ENCODE measurements at places on chromosomes 2 and 18.

- DNase-seq, result no peak
Observed at GRCh38 chr2:5539282-5540165, 152.7 kb upstream of the SOX11 start.

- no peak for DNase-seq
Observed at GRCh38 chr18:12921178-12921577, 26.6 kb upstream of the SEH1L start.

DNA sequence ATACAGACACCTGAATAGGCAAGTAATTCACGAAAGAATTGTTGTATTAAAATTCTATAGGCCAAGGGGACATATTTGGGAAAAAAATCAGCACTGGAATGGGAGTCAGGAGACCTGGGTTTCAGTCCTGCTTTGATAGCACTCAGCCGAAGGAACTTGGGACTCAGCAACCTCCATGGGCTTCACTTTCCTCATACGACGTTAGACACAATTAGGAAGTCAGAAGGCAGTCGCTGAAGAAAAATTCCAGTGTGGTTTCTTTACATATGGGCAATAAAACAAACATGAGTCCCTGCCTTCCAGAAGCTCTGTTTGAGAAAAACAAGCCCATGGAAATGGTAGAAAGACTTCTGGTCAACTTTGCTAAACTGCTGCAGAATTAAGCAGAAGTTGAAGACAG lies 15.1 kb upstream of the CYRIA start:
- no peak for DNase-seq

DNA sequence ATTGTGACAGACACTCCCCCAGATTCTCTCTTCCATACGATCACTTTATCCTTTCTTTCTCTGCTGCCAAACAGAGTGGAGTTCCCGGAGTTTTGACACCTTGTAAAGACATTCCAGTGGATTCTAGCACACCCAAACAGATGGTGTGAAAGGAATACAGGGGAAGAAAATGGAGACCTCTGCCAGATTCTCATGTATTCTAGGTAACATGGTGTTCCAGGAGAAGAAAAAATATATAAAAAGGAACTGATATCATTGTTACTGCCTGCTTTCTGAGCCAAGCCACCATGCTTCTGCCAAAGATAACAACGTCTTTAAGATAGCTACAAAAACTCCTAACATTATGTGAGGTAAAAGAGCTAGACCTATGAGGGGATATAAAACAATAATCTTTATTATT lies 136.5 kb downstream of the TXNL1 start:
- DNase-seq, result no peak

GRCh38 chr2:239936838-239937581 lies 88.1 kb downstream of the NDUFA10 start:
- DNase-seq, result no peak

DNA sequence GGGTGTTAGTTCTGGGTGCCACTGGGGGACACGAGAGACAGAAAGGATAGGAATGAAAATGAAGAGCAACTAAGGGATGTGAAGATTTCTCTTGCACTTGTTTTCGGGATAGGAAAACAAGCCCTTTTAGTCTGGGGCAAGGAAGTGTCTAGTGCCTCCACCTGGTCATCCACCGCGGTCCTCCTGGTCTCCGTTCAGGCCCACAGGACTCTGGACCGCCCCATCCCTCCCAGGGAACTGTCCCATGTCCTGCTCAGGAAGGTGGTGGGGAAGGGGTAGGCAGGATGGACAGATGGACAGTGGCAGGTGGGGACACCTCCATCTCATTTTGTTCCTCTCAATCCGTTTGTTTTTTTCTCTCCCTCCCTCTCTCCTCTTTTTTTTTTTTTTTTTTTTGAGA lies 45.9 kb downstream of the AGAP1 start:
- no peak for DNase-seq

GRCh38 chr2:209610631-209611030 lies 161.0 kb upstream of the UNC80 start:
- DNase-seq, result no peak

DNA sequence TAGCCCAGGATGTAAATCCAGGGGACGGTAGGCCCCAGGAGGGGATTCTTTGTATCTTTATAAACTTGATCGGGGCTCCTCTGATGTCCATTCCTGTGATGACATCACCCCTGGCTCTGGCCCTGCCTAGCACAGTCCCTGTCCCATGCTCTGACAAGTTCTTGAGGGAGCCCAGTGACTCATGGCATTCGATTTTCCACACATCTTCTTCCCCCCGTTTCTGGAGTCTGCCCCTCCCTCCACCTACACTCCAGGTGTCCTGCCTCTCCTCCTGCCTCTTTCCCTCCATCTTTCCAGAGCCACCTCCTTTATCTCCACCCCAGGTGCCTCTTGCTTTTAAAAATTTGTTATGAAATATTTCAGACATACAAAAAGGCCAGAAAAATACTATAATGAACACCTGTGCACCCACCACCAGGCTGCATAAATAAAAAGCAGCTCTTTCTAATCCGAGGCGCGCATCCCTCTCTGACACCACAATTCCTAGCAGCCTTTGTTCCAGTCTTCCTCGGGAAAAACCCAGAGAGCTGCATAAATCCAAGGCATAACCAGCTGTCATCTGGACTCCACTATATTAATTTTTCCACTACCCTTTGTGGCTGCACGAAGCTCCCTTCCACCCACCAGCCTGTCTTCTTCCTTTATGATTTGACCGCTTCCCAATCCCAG lies 207.7 kb downstream of the ZBTB7C start:
- DNase-seq, result no peak

- DNase-seq, result no peak
Observed at GRCh38 chr2:72722492-72723070, 103.3 kb downstream of the EXOC6B start.

- no peak for DNase-seq
Observed at GRCh38 chr2:164620873-164621763, at the start of gene GRB14. TSS of gene GRB14 (minus strand) at chr2:164621482. CDS start at chr2:164621309, 173 bp downstream.

- no peak for DNase-seq
Observed at GRCh38 chr18:9366126-9366714, 31.6 kb downstream of the TWSG1 start.

DNA sequence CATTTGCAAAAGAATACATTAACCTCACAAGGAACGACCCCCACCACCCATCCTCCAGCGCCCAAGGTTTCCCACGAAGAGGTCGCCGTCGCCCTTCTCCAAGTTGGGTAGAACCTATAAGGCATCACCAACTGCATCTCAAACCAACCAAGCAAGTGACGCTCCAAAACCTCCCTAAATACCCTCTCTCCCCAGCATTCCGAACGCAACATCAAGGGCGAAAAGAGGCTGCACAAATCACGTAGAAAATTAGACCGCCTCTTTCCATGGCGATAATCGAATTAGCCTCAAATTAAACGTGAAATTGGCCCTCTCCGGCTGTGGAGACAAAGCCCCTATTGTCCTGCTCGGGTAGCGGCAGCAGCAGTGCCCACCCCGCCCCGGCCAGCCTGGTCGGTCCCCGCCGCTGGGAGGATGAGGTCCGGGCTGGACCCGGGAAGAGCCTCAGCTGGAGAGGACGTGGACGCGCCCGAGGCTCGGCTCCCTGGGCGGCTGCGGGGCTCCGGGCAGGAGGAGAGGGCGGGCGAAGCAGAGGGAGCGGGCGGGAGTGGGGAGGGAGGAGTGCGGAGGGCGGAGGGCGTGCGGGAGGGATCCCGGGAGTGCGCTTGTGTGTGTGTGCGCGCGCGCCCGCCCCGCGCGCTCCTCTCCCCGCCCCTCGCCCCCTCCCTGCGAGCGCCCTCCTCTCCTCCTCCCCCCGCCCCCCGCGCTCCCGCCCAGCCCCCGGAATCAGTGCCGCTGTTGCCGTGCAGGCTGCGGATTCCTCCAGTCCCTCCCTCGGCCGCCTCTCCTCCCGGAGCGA lies at the start of gene SPTBN1:
SPTBN1 (plus strand) TSS at position 765 of the 799 bp plus-strand sequence. CDS start 70,092 bp downstream, outside the sequence.
- no peak for DNase-seq

DNA sequence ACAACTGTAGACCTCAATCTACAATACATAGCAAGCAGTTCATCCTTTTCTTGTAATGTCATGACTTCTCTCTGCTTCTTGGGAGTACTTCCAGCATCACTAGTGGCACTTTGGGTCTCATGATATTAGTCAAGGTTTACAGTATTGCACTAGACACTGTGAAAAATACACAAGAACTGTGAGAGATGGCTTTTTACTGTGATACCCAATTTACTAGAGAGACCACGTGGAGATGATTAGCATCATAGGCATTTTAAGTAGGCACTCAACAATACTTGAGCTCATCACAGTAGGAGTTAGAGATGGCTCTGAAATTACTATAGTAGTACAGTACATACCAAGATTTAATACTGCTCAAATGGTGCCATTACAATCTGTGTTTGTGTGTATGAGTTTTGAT lies 112.8 kb upstream of the EML6 start:
- no peak for DNase-seq

GRCh38 chr18:61824733-61825363 lies 68.0 kb downstream of the RNF152 start:
- DNase-seq, result no peak

DNA sequence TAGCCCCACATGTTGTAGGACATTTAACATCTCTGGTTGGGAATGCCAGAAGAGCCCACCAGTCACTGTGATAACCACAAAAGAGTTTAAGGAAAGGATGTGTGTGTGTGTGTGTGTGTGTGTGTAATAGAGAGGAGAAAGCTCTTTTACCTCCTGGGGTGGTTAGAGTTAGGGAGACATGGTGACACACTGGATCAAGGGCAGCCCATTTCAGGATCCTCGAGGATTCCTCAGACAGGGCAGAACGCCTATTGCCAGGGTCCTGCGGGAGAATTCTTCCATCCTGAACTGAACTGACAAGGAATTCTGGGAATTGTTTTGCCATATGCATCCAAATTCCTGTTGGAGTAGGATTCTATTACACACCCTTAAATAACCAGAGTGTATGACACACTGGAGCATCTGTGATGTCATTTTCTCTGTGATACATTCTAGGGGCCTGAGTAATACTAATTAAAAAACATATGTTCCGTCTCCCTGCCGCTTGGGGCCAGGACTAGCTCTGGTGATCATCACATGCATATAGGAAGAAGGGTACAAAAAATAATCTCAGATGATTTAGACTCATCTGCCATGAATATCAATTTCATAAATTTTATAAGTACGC lies 156.4 kb upstream of the MMADHC start:
- no peak for DNase-seq

DNA sequence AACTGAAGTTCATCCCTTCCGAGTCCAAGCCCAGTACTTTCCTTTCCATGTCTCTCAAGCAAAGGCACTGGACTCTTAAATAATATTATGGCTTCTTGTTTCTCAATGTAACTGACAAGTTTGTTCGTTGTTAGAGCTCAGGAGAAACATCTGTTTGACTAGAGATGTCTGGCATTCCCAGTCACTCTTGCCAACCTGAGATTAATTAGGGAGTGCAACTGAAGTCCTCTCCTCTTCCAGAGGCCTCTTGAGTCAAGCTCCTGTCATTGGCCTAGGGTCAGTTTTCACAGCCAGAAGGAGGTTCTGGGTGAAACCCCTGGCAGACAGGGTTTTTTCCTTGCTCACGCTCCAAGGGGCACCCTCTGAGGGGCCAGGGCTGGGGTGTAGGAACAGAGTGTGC lies 196.1 kb downstream of the AGPS start:
- DNase-seq, result no peak

- no peak for DNase-seq
Observed at GRCh38 chr2:3113122-3113521, 264.5 kb downstream of the EIPR1 start.

GRCh38 chr2:84844141-84844540 lies 36.7 kb downstream of the TRABD2A start:
- no peak for DNase-seq

- no peak for DNase-seq
Observed at GRCh38 chr2:28716265-28716865, 35.3 kb upstream of the PPP1CB start.

DNA sequence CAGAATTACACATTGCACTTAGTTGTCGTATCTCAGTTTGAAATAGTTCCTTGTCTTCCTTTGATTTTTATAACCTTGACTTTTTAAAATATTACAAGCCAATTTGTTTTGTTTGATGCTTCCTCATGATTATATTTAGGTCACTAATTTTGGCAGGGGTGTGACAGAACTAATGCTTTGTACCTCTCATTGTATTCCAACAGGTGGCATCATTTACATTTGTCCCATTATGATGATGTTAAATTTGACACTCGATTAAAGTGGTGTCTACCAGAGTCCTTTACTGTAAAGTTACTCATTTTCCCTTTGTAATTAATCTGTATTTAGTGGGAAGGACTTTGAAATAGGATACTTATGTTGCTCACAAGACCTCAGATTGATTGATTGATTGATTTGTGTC lies 21.5 kb upstream of the MFSD2B start:
- DNase-seq, result no peak

- DNase-seq, result no peak
Observed at GRCh38 chr18:36481201-36481657, 183.7 kb downstream of the FHOD3 start.

GRCh38 chr2:120807751-120808150 lies 72.1 kb downstream of the GLI2 start:
- DNase-seq, result no peak

DNA sequence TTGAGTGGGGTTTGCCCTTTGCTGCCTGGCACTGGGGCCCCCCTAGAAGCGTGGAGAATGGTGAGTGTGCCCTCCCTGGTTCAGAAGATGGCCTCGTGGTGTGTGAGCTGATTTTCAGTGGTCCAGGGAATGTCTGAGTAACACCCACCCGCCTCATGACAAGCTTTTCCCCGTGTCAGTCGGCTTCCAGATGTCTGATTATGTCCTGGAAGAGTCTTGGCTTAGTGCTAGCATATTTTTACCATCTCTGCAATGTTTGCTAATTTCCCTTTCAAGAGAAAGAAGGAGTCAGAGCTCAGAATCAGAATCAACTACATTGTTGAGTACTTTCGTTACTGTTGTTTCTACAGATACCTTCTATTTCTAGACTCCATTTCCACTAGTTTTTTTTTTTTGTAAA lies 214.7 kb downstream of the SEPTIN10 start:
- DNase-seq, result no peak

- DNase-seq, result no peak
Observed at GRCh38 chr18:78804206-78805030, 175.2 kb upstream of the SALL3 start.

GRCh38 chr18:24016643-24017042 lies 2.1 kb downstream of the TTC39C start:
- DNase-seq, result no peak

DNA sequence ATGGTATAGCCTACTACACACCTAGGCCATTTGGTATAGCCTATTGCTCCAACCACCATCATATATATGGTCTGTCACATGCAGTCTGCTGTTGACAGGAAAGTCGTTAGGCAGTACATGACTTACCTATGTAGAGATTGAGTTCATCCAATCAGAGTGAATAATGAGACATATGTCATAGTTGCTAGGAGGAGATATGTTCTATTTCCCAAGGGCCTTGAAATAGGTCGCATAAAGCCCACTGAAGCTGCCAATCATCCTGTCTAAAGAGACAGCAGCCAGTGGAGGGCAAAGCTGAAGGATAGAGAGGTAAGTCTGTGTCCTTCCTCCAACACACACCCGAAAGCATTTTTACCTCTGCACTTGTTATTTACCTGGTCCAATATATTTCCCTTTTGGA lies 263.4 kb downstream of the PTPRM start:
- no peak for DNase-seq

- DNase-seq, result no peak
Observed at GRCh38 chr2:151358166-151358970, 976 bp downstream of the TNFAIP6 start.

- no peak for DNase-seq
Observed at GRCh38 chr2:236341721-236342120, 77.5 kb upstream of the ASB18 start.

- DNase-seq, result no peak
Observed at GRCh38 chr2:231110551-231110950, 14.3 kb downstream of the HTR2B start.

- no peak for DNase-seq
Observed at GRCh38 chr2:142954493-142954892, 77.0 kb downstream of the KYNU start.

All from NCI-H2081 treated with DMSO at 0.1 percent for 48 hours (cell line).